Fibroblast of upper back skin (primary cell): ENCODE measurements at places on chromosomes 2 and 18.

- peak; percentile 39 for DNase-seq
Measured at GRCh38 chr2:20452551-20452950, 5.7 kb downstream of the RHOB start.

GRCh38 chr2:183536714-183537113 lies 412.5 kb downstream of the NUP35 start:
- no peak for DNase-seq

GRCh38 chr2:187543488-187543887 lies 10.7 kb downstream of the TFPI start:
- DNase-seq = no peak

DNA sequence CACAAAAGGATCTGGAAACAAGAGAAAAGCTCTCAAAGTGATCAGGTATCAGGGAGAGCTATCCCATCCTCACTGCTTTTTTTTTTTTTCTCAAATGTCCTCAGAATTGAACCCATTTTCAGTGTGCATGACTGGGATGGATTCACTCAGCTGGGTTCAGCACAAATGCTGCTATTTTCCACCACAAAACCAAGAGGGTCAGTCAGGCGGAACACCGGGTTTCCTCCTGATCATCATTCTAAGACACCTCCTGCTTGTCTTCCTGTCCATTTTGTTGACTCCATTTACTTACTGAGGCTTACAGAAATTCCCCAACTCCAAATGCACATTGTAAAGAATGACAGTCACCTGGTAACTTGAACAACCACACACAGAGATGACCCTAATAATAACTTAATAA lies 39.9 kb downstream of the CYRIA start:
- DNase-seq = no peak

DNA sequence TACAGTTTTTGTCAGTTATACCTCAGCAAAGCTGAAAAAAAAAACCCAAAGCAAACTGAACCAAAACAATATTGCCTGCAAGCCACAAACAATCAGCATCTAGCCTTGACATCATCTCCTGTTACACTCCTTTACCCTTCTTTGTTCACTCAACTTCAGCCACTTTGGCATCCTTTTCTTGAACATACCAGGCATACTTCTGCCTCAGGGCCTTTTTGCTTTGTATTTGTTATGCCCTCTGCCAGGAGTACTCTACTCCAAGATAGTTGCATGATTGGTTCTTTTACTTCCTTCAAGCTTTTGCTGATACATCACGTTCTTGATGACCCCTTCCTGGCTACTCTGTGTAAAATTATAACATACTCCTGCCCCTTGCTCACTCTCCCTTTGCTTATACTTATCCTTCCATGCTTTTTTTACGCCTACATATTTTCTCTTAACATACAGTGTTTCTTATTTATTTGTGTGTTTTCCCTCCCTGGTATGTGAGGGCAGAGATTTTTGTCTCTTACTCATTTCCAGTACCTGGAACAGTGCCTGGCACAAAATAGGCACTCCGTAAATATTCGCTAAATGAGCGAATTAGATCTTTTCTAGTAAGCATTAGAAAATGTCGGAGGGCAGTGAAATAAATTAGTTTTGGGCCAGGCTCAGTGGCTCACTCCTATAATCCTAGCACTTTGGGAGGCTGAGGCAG lies 12.7 kb downstream of the ABI2 start:
- peak; percentile 63 for DNase-seq

GRCh38 chr2:64666810-64667438 lies 13.2 kb upstream of the SERTAD2 start:
- DNase-seq = no peak

- DNase-seq = peak; percentile 44
Measured at GRCh38 chr18:63677500-63678225, 16.0 kb upstream of the SERPINB3 start.

GRCh38 chr2:240797914-240798313 lies 22.1 kb downstream of the KIF1A start:
- DNase-seq = no peak

- peak; percentile 90 for DNase-seq
Measured at GRCh38 chr2:55120634-55121359, 70.5 kb upstream of the RTN4 start.

- DNase-seq = no peak
Measured at GRCh38 chr2:61634512-61634911, 96.4 kb upstream of the XPO1 start.

- no peak for DNase-seq
Measured at GRCh38 chr2:240260664-240261063, 120.2 kb upstream of the OTOS start.

DNA sequence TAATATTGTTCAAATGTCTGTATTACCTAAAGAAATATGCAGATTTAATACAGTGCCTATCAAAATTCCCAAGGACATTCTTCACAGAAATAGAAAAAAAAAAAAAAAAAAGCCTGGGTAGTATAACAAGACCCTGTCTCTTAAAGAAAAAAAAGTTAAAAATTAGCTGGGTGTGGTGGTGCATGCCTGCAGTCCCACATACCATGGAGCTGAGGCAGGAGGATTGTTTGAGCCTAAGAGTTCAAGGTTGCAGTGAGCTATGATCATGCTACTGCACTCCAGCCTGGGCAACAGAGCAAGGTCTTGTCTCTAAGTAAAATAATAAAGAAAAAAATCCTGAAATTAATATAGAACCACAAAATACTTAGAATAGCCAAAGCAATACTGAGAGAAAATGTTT lies 51.9 kb downstream of the SLC16A14 start:
- DNase-seq = no peak

GRCh38 chr2:72180351-72180750 lies 32.7 kb upstream of the CYP26B1 start:
- no peak for DNase-seq

DNA sequence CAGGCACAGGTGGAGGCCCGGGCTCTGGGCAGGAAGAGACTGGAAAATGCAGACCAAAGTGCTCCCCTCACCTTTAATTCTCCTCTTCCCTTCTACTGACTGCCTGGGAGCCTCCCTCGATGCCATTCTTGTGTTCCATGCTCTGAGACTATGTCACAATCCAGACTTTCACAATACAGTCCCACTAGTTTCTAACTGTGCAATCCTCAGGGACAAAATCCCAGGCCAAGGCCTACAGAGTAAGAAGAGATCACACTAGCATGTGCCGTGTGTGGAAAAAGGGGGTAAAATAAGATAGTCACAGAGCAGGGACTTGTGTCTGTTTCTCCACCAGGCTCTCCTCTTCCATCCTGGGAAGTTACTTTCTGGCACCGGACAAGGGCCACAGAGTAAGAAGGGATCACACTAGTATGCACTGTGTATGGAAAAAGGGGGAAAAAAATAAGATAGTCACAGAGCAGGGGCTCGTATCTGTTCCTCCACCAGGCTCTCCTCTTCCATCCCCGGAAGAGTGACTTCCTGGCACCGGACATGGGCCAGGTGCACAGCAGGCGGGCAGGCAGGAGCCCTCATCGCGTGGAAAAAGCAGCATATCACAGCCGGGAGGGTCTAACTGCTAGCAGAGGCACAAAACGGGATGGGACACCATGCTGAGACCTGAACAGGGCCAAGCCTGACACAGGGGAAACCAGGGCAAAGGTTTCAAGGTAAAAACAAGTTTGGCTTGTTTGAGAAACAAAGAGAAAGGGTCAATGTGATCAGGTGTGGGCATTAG lies 9.6 kb downstream of the CYB5A start:
- DNase-seq = no peak

- DNase-seq = no peak
Measured at GRCh38 chr2:62698653-62699052, 6.9 kb upstream of the EHBP1 start.

- DNase-seq = no peak
Measured at GRCh38 chr2:142819411-142819810, 58.1 kb upstream of the KYNU start.

GRCh38 chr2:11692966-11693521 lies 23.0 kb upstream of the NTSR2 start:
- DNase-seq = peak; percentile 62

DNA sequence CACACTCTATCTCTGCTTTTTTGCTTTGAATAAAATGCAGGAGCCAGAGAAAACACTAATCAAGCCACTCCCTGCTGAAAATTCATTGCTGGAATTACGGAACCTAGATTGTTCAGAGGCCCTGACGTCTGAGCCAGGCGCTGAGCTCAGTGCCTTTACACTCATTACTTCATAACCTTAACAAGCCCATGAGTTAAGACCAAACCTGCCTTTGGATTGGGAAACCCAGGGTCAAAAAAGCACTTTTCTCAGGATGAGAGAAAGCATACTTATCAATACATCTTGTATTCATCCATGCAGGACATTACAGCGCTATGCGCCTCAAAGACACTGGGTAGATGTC lies 762 bp downstream of the INO80C start:
- no peak for DNase-seq

DNA sequence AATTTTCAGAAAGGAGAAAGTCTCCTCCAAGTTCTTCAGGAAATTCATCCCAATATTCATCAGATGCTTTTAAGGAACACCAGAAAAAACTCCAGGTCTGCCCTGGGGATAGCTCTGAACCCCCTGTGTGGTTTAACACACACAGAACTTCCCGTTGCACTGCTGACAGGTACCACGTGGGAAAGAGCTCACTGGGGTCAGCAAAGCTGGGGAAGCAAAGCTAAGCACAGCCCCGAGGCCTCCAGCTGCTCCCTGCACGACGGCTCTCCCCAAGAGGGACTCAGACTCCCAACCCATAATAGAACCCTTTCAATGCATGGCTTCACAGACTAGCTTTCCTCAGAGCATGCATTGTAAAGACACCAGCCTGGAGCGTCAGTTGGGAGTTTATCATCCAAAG lies 28.0 kb downstream of the ADI1 start:
- no peak for DNase-seq

DNA sequence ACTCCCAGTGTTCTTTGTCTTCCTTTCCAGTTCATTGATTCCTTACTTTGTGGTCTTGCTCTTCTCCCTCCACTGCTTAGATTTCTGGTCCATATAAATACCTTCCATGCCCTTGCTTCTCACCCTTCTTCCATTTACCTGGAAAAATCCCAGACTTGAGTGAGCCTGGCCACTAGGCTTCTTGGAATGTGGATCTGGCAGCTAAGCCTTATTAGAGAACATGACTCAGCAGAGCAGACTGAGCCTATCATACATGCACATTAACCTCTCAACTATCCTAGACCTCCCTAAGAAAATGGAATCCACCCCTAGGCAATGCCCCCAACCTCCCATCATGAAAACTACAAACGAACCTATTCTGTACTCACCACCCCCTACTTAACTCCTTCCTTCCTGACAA lies 127.7 kb downstream of the RHBDD1 start:
- peak; percentile 88 for DNase-seq

DNA sequence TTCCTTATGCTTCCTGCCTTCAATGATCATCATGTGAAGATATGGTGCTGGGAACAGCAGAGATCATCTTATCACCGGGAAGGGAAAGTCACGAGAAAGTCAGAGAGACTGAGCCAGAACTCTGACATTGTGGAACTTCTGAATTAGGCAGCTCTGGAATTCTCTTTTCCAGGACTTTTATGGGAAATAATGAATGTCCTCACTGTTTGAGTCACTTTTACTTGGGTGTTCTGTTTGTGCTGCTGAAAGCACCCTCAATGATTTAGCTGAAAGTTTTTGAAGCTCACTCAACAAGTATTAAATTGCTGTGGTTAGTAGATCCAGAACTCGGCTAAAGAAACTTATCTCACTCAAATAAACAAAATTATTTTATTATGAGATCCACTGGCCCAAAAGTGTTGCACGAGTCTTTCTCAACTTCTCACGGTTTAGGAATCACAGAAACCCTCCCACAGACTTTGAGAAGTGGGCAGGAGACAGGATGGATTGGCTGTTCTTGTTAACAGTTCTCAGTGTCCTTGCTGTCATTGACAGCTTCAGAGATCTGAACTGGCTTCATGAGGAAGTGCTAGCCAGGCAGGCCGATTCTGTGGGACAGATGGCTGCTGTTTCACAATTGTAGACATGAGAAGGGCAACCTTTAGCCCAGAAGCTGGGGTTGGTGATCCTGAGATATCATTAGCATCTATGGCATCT lies 26.4 kb upstream of the ATRAID start:
- DNase-seq = peak; percentile 50

DNA sequence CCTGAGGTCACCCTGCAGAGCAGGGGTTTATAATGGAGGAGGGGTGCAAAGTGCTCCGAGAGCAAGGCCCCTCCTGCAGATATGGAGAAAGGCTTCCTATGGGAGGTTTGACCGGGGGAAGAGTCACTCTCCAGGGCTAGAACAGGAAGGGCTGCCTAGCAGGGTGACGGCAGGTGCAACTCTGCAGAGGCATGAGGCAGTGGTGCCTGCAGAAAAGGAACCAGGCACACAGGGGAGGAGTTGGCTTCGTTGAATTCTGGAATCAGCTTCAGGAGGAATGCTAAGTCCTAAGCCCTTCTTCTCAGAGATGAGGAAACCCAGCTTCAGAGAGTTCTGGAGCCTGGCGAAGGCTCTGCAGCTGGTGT lies 17.5 kb upstream of the HPCAL1 start:
- no peak for DNase-seq

- peak; percentile 28 for DNase-seq
Measured at GRCh38 chr2:12636837-12637581, 79.7 kb upstream of the TRIB2 start.

DNA sequence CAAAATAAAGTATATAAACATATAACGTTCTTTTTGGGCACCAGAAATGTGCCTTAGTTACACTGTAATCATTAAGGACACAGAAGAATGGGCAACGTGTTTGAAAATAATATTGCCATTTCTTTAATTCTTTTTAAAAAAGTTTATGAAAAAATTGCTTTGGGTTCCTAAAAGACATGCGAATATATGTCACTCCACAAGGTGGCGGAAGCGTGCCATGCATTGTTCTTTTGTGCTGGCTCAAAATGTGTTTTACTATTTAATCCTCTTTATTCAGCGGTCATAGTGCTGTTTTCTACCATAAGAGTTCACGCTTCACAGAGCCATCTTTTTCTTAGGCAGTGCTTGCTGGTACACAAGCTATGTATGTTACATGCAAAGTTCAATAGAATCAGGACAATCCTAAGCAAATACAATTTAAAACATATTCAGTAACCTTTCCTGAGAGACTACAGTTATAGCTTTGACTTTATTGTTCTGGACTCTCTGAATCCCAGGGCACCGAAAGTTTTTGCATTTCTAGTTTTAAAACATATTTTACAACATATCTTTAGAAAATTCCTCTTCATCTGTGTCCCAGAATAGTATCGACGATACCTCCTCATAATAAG lies 147.8 kb upstream of the ERBB4 start:
- DNase-seq = peak; percentile 59

DNA sequence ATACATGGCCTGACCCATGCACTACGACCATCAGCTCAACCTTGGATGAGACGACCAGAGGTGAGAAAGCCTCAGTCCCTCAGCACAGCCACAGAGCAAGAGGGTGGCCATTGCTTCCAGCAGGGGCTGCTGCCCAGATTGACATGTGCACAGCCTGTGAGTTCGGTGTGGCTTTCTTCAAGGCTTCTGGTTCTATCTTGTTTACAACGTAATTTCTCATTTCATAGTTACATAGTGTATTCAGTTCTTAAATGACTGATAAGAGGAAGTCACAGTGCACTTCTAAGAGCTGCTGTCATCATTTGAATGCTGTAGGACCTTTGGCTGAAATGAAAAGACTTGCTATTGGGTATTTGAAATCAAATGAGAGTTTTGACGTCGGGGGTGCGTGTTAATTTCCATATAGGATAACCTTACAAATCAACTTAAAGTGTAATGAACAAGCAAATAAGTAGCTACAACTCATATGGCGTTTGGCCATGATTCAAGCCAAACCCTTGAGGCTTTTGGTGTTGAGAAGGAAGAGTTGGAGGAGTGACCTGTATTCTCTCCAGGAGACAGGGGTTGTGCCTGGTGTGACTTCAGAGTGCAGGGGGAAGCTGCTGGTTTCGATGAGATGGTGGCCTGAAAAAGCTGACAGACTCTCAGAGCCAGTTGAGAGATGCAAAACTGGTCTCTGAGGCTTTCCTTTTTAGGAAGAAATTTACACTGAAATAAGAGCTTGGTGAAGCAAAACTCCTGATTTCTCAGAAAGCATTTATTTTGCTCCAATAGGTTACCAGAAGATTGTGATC lies 51.0 kb downstream of the TSHZ1 start:
- DNase-seq = no peak
